Activated naive CD4-positive, alpha-beta T cell treated with Interleukin-2 at 50 U/mL for 16 hours (primary cell): ENCODE measurements at places on chromosomes 13 and 19.

DNA sequence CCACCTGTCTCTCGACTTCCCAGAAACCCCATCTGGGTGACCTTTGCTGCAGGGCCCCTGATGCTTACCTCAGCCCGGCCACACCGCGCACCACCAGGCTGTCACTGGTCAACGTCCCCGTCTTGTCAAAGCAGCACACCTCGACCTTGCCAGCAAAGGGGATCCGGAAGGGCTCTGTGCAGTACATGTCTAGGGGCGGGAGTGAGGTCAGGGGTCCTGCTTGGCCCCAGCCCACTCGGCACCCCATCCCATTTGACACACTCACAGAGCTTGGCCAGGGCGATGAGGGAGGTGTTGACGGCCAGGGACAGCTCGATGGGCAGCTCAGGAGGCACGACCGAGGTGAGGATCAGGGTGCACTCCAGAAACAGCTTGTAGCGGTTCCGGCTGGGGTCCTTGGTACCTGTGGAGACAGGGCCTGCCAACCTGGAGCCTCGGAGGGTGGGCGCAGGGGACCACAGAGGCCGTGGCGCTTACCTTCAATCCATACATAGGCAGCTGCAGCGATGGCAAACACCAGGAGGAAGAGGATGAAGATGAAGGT is 8.4 kb downstream of the ATP13A1 start:
- DNase-seq: no peak

- no peak for DNase-seq
These were observed 201.3 kb downstream of the SLITRK6 start for GRCh38 chr13:85597790-85598500.

DNA sequence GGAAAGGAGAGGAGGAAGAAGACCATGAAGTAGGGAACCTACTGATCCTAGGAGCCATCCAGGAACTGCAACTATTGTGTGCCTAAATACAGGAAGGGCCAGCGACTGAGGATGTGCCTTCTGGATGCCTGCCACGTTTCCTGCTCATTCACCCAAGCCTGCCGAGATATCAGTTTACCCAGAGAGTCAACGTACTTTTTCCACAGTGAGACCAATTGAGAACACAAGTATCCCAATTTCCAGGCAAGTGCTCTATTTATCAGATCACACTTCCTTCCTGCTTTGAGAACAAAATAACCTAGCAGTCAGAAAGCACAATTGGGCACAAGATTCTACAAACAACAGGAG is 122.4 kb downstream of the AKAP11 start:
- no peak for DNase-seq

DNA sequence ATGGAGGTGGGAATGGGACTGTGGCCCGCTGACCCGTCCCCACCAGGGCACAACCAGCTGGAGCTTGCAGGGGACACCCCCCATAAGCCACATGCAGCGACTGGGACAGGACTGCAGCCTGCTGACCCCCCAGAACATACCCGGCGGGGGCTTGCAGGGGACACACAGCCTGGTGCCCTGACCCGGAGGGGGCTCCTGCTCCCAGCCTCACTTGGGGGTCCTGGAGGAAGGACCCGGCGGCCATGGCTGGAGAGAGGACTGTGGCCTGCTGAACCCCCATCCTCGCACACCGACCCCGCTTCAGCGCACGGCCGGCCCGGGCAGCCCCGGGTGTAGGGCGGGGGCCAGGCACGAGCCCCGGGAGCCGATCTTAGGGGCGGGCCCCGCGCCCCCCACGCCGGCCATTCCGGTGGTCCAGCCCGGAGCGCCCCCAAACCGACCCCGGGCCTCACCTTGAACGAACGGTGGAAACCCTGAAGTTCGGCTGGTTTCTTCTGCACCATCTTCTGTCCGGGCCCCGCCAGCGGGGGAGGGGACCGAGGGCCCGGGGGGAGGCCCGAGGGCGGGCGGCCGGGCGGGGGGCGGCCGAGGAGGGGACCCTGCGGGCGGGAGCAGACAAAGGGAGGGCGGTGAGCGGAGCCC is 574 bp downstream of the MKNK2 start:
- DNase-seq: no peak

- DNase-seq: peak; percentile 19
These were observed 461 bp upstream of the HSPB6 start for GRCh38 chr19:35757231-35757748.

GRCh38 chr19:21101521-21102242 is 19.7 kb downstream of the ZNF714 start:
- no peak for DNase-seq

DNA sequence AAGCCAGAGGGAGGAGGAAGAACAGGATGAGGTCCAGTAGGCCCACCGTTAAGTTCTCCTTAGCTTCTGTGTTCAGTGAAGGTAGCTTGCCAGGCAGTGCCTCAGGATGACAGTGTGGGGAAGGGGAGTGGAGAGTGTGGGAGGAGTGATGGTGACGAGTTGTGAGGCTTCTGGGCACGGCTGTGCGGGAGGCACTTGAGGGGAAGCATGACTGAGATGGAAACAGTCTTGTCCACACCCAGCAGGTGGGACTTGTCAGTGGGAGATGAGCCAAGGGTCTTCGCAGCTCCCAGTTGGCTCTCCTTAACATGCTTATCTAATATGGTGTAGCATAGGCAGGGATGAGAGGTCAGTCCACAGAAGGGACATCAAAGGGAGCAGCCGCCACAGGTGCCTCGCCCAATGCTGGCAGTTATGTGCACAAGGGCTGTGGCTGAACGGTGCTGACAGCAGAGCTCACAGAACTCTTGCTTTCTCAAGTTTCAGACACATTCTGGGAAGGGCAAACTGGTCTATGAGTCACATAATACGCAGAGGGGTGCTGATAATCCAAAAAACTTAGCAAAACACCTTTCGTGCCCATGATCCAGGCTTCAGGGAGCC is 47.5 kb downstream of the OXGR1 start:
- DNase-seq: no peak

DNA sequence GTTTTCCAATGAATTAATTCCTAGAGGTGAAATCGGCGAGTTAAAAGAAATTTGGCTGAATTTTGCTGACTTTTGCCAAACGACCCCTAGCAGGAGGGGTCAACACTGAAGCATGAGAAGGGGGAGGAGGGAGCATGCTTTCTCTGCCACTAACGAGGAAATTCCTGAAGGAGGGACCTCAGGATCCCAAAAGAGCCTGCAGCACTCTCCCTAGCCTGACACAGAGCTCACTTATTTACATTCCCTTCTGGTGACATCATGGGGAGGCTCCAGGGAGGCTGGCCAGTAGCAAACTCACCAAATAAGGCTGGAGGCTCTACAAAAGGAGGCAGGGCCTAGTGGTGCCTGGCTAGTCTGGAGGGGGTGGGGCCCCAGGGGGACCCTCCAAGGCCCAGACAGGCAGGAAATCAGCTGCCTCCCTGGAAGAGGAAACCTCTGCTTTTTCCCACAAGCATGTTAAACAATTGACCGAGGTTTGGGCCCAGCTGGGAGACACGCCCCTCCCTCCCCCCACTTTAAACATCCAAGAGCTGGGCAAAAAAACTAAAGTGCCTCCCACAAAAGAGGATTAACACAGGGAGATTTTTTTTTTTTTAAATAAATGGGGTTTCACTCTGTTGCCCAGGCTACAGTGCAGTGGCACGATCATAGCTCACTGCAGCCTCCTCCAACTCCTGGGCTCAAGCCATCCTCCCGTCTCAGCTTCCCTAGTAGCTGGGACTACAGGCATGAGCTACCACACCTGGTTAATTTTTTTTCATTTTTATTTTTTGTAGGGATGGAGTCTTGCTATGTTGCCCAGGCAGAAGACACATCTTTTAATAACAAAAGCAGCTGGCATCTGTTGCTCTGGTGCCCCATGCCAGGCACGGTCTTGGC is 2.1 kb downstream of the DAPK3 start:
- no peak for DNase-seq

DNA sequence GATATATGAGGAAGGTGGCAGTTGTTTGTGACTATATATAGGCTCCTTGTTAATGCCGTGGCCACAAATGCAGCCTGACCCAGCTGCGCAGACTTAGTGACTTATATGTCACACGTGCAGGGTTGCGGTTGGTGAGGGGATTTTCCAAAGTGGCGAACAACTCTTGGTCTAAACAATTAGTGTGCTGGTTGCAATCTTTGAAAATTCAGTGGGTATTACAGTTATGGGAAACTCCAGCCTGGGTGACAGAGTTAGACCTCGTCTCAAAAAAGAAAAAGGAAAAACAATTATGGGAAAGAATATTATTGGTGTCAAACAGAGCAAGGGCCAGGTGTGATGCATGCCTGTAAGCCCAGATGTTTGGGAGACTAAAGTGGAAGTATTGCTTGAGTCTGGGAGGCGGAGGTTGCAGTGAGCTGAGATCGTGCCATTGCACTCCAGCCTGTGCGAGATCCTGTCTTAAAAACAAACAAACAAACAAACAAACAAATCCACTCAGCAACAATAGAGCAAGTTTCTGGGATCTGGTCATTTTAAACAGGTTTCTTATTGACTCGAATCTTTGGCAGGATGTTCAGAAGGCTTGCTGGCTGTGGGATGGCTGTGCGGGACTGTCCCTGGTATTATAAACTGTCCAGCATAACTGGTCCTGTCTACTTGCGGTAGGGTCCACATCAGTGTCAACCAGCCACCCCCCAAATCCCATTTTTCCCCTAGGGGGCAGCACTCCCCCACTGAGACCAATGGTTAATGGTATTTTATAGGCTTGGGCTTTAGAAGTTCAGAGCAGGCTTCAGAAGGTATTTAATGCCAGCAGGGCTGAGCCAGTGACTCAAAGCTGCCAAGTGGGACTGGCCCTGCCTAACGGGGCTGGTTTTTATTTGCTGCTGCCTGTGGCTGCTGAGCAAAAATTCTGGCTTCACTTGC is 15.4 kb downstream of the RELB start:
- DNase-seq: peak; percentile 86

- no peak for DNase-seq
These were observed 2.1 kb downstream of the MAP2K2 start for GRCh38 chr19:4121815-4122214.

- no peak for DNase-seq
These were observed 32.5 kb downstream of the CAPN12 start for GRCh38 chr19:38711726-38712153.

DNA sequence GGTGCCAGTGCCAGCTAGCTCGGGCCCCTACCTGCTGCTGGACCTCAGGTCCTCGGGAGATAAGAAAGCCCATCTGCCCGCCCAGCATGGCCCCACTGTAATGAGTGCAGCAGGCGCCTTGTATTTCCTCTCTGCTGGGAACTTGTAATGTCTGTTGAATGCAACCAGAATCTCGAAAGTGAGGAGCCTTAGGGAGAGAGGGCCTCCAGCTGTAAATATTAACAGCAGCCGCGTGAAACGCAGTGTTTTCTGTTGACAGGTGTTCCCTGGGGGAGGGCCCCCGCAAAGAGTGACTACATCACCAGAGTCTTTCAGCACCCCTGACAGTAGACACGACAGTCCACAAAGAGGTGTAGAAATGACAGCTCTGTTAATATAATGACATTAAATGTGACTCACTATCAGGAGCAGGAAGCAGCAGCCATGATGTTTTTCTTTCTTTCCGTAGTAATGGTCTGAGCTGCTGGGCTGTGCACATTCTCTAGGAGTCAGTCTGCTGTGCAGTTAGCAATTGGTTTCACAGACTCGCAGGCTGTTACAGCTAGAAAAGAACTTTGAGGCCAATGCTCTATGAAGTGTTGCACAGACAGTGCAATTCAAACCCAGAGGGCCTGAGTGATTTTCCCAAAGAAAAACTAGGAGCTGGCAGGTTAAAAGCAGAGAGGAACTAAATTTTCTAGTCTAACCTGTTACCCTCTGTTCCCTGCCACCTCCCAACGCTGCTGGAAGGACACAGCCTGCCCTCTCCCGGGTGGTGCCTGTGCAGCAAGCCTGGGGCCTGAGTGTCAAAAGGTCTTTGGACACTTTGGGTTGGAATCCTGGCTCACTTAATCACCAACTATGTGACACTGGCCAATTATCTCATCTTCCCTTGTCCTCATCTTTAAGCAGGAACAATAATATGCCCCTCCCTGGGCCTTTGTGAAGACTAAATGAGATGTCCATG is 58.6 kb upstream of the WASF3 start:
- no peak for DNase-seq

DNA sequence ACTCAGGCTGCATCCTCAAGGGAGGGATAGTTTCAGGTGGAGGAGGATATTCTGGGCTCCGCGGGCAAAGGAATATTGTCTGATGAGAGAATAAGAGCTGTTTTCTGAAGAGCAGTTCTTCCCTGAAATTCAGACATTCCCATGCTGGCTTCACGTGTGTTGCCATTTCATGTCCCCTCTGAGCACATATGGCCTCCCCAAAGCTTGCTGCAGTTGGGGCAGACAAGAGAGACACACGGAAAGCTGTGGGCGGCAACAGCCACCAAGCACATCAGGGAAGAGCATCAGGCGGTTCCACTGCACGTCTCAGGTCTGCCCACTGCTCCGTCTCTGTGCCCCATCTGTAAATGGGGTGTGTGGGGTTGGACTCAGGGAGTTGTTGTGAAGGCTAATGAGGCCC is 247.5 kb upstream of the TSHZ3 start:
- DNase-seq: no peak

DNA sequence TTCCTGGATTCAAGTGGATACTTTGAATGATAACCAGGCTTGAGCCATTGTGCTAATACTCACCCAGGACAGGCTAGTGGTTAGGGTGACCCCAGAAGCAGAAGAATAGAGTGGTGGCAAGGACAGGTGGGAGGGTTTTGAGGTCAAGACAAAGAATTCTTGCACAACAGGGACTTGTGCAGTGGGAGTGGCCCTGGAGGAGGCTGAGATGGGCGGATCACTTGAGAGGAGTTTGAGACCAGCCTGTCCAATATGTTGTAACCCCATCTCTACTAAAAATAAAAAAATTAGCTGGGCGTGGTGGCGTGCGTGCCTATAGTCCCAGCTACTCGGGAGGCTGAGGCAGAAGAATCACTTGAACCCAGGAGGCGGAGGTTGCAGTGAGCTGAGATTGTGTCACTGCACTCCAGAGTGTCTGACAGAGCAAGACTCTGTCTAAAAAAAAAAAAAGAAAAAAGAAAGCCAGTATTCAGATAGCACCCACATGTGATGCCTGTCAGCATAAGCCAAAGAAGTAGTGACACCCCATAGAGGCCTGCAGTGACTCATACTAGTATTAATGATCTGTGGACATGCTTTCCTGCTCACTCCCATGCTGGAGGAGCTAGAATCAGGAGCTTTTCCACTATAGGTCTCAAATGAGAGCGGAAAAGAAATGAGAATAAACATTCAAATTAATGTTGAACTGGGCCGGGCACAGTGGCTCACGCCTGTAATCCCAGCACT is 78.7 kb downstream of the RNF17 start:
- DNase-seq: no peak
